ENCODE measurements at places on chromosomes 5 and 9.
A peak's percentile ranks its signal among the peaks of the same experiment; 100 is the strongest.

DNA sequence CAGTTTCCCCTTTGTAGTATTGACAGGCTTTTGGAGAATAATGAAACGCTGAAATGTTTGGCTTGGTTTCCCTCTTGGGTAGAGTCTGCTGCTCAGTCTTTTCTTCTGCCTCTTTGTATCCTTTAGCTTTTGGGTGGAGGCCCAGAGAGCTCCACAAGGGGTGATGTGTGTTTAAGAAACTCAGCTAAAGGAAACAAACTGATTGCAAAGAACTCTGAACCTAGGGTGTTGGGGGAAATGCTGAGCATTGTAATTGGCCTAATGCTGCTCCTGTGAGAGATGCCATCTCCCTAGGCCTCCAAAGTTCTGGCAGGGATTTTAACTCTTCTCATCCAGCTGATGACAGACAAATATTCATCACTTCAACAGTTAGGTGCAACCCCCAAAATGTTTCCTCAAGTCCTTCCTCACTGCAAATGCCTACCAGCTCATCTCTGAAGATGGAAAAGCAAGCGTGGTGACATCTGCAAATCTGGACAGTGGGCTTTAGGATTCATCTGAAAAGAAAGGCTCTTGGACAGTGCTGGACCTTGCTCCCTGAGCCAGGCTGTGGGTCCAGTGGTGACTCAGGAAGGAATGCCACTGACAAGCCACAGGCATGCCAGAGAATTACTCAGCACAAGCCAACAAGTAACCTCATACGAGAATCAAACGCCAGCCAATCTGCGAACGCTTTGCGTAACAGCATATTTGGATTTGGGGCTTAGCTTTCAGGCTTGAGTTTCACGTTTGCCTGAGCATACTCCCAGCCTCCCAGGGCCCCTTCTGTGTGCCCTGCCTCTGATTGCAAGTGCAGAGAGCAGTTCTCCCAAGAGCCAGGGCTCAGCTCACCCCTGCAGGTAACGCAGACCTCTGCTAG, 30.5 kb upstream of the ZSWIM6 start:
- DNase-seq: no peak

DNA sequence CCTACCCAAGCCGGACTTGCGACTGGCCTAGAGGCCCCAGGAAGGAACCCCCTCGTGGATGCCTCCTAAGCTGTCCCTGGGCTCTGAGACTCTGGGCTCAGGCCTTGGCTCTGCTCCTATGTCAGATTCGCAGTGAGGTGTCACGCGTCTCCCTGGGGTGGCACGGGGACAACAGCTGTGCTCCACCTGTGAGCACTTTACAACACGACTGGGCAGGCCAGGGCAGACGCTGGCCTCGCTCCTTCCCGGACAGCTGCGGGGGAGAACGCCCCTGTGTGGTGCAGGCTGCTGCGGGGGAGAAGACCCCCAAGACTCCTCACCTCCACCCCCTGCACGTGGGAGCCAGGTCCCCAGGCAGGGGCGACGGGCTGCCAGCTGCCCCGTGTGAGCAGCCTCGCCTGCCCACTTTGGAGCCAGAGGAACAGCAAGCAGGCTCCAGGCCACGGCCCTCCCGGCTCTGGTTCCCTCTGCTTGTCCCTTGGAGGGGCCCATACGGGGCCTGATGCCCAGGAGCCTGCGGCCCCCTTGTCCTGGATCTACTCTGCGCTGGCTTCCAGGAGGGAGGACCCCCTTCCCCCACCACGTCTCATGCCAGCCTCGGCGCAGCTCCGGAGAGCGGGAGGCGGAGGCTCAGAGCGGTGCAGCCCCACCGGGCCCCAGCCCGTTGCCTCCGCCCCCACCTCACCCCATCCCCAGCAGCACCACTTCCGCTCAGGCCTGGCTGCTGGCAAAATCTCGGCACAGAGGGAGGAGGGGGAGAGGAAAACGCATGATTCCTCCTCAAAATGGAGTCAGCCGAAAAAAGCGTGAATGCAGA, 36.0 kb downstream of the SARDH start:
- DNase-seq: peak; percentile 57

DNA sequence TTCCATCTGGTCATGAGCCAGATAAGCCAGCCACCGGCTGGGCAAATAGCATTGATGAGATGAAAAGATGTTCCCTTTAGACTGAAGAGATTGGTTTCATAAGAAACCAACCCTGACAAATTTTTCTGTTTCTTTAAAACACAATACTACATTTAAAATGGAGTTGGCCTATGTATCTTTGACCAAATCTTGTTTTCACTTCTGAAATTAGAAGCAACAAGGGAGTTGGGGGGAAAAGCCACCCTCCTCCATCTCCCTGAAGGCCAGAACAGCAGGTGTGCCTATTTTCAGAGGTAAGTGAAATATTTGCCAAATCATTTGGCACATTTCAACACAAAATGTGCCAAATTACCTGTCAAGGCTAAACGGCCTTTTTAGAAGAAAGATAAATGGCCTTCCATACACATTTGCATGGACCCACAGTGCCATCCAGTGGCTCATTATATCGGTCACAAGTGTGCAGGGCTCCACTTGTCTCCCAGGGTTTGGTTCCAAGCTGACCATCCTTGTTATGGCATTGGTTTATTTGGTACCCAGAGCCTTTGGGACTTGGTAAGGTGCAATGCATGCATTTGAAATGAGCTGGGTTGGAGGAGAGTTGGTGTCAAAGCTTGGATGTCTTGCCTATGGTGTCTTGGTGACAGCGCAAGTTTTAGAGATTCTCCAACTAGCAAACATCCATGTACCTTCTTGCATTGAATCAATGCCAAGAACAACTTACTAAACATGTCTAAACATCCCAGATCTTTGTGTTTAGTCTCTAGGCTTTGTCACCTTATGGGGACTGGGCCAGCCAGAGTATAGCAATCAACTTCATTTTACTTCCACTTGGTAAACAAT, 372.0 kb upstream of the KIF2A start:
- DNase-seq: no peak

DNA sequence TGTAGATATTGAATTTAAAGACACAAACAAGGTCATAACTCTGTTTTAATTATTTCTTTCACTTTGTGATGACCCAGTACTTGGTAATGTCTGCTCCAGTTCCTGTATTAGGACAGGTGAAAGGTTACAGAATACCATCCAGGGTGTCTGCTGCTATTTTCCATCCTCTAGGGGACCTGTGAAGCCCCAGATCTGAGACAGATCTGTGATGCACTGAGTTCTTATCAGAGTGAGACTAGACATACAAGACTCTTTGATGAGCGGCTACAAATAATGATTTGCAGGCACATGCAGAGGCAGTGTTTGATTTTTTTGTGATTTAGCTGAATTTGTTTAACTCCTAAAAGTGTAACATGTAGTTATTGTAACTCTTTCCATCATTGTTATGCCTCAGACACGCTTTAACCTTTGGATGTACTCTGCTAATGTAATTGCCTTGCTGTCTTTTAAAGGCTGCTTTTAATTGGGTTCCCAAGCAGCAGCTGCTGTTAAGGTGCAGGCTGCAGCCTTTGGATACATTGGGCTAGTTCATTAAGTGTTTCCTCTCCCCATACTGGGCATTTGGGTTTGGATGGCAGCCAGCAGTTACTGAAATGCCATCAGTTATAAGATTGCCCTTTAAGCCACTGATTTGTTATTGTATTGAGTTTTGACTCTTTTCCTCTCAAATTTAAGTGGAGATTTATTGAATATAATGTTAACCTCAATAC, 63.3 kb downstream of the RASGRF2 start:
- no peak for DNase-seq

DNA sequence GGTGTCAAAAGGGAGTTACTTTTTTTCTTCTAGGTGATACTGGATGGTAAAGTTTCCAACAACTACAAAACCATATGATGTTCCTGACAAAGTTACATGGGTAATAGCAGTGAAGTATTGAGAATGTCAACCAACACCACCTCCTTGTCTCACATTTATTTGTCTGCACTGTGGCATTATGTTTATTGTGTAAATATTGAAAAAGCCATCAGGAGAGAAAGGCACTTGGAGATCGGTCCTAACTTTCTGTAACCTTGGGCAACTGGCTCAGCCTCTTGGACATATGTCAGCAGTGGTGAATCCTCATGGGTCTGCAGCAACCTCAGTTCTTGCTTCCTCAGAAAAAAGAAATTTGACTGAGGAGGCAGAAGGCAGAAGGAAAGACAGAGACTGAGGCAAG, 50.0 kb upstream of the ICE1 start:
- no peak for DNase-seq

GRCh38 chr9:122258886-122259415, 5.7 kb downstream of the RBM18 start:
- DNase-seq: no peak
